Mesenchymal stem cell (in vitro differentiated cells and primary cell): ENCODE measurements at places on chromosomes 5 and 9.

GRCh38 chr9:93944011-93944410, 11.1 kb downstream of the BARX1 start:
- peaks cover 90% of the 10 kb centered on the region for H3K27me3 ChIP-seq
- H3K4me1 ChIP-seq = peaks cover 7% of the 10 kb centered on the region
- no peak overlapping the region for H3K4me3 ChIP-seq
- H3K36me3 ChIP-seq = no peaks in the 10 kb centered on the region
- H3K27ac ChIP-seq = no peak overlapping the region

- no peaks in the 10 kb centered on the region for H3K36me3 ChIP-seq
- H3K4me1 ChIP-seq = no peaks in the 10 kb centered on the region
- DNase-seq = no peak
- no peak overlapping the region for H3K4me3 ChIP-seq
These were observed 242.3 kb downstream of the EBF1 start for GRCh38 chr5:158857371-158857770.

DNA sequence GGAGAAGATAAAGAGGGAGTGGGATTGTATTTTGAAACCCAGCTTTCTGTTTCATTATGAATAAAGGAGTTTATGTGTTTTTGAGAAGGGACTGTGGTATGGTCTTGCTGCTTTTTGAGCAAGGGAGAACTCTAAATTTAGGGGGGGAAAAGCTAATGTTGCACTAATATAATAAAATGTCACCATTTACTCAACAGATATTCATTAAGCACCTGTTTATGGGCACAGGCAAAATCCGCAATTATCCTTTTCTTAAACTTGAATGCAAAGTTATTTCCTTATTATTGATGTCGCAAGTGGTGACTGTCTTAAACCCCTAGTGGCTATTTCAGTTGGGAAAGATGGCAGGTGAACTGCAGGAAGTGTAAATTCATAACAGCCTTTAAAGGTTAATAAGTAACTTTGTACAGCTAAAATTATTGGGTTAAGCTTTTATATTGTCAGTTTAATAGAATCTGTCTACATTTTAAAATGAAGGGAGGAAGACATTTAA, 1.5 kb downstream of the CDC42SE2 start:
- DNase-seq = peak; percentile 59
- no peak overlapping the region for H3K27ac ChIP-seq
- no peaks in the 10 kb centered on the region for H3K36me3 ChIP-seq
- H3K4me1 ChIP-seq = peaks cover 3% of the 10 kb centered on the region

- DNase-seq = no peak
- peak overlapping the region; percentile 90 for H3K4me3 ChIP-seq
- H3K4me1 ChIP-seq = peaks cover 4% of the 10 kb centered on the region
- H3K27me3 ChIP-seq = no peaks in the 10 kb centered on the region
- no peak overlapping the region for H3K27ac ChIP-seq
- H3K36me3 ChIP-seq = peaks cover 3% of the 10 kb centered on the region
These were observed 430 bp upstream of the MSH3 start for GRCh38 chr5:80654054-80654390.

DNA sequence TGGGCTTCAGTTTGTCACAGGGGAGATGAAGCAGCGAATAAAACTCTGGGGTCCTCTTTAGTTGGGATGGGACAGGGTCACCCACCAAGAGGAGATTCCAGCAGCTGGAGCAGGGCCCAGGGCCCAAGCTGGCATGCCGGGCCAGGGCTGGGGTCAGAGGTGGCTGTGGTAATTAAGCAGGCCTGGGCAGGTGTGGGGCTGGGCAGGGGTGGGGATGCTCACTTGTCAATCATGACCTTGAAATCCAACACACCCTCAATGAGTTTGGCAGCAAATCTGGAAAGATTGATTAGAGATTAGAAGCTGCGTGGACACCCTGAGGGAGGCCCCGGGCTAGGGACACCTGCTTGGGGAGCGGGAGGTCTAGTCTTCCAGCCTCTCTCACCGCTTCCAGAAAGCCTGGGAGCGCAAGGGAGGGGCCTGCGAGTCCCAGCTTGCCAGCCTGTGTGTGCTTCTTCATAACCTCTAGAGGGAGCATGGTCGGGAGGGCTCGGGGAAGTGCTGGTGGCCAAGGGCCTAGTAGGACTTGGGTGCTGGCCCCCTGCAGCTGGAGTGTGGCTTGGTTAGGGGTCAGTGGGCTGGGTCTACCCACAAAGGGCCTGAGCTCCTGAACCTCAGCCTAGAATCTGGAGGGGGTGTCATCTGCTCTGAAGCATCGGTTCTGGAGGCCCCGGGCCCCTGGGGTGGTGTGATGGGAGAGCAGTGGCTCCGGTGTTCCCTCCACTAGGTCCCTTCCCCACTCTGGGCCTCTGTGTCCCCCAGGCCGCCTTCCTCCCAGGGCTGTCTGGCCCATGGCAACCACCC, 7.6 kb downstream of the CRAT start:
- H3K27me3 ChIP-seq = no peaks in the 10 kb centered on the region
- H3K27ac ChIP-seq = no peak overlapping the region

DNA sequence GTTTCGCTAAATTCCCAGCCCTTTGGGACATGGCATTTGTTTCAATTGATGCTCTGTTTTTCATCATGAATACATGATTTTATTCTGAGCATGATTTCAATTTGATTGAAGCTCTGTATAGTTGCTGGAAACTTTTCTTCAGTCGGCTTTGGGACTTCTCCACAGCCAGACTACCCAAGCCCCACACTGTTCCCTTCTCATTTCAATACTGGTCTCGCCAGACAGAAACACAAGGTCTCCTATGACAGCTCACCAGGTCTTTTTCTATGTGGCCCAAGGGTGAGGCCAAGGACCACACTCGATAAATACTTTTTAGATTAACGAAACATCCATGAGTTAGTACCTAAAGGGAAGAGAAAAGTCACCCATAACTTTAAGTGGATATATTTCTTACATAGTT, 132.2 kb downstream of the ARL15 start:
- H3K27me3 ChIP-seq = no peaks in the 10 kb centered on the region
- no peaks in the 10 kb centered on the region for H3K4me1 ChIP-seq
- no peaks in the 10 kb centered on the region for H3K36me3 ChIP-seq
- DNase-seq = no peak
